NCI-H1436 (cell line): ENCODE measurements at places on chromosomes 3 and 15.
A peak's percentile ranks its signal among the peaks of the same experiment; 100 is the strongest.

GRCh38 chr15:67143646-67144045, 78.2 kb downstream of the SMAD3 start:
- no peak for DNase-seq

- DNase-seq = no peak
These were observed 266.4 kb upstream of the GOLIM4 start for GRCh38 chr3:168362156-168362555.

DNA sequence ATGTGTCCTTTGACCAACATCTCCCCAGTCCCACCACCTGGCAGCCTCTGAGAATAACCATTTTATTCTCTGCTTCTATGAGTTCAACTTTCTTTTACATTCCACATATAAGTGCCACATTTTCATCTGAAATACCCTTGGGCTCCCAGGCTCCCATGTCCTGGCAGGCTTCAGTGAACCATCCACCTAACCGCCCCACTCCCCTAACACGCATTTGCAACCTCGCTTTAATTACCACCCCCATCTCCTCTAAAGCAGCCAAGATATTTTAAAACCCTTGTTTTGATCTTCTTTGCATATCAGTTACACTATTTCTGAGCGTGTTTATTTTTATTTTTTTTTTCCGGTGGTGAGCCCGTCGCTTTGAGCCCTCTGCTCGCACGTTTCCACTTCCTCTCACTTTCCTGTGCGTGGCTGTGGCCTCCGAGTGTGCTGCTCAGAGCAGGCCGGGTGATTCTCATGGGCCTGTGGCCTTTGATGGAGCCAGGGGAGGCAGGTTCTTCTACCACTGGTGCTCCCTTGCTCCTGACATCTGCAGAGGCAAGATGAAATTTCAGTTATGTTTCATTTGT, 195.4 kb upstream of the LPP start:
- DNase-seq = no peak

DNA sequence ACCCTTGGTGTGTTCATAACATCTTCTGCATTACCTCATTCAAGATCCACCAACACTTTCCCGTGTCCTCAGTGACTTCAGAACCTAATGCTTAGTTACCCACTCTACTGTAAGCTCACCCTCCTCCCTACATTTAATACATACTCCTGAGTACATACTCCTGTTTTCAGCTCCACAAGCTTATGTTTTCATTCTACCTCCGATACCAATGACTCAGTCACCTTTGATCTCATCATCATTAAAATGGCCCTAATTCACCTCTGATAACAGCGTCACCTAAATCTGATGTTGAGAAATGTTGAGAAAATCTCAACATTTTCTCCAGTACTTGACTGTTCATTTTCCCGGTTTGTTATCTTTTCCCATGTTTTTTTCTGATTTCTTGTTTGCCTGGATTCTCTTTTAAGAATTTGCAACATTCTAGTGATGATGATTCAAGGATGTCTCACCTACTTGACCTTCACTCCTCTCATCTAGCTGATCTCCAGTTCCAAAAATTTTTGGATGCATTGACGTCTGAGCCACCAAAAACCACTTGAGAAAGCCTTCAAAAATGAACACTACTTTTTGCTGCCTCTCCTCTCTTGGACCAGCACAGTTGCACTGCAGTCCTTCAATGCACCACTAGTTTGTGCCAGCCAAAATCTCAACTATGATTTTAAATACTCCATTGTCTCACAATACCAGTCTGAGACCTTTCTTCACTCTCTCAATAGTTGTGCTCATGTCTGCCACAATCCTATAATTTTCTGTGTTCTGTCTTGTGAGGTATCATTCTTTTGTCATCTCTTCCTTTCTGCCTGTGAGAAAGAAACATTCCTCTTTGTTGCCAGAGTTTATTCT, 220.7 kb upstream of the SEMA6D start:
- DNase-seq = no peak

GRCh38 chr15:79680720-79681119, 216.1 kb downstream of the MTHFS start:
- DNase-seq = no peak

DNA sequence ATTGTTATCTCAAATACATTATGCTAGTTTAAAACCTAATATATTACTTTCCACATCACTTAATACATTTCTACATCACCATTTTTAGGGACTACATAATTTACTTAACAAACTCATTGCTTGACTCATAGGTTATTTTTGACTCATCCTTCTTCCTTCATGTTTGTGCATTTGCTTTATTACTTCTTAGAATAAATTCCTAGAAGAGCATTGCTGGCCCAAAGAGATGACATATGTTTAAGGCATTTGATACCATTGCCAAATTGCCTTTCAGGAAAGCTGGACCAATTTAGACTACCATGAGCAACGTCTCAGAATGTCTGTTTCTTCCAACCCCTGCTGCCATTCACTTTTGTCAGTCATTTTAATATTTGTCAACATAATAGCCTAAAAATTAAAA, 905.8 kb downstream of the IGSF11 start:
- no peak for DNase-seq

- DNase-seq = no peak
These were observed 2.8 kb downstream of the LRRN1 start for GRCh38 chr3:3802046-3802445.

GRCh38 chr3:133256787-133257483, 142.9 kb upstream of the BFSP2 start:
- DNase-seq = no peak

GRCh38 chr15:63466378-63467192, 37.8 kb upstream of the USP3 start:
- DNase-seq = no peak

DNA sequence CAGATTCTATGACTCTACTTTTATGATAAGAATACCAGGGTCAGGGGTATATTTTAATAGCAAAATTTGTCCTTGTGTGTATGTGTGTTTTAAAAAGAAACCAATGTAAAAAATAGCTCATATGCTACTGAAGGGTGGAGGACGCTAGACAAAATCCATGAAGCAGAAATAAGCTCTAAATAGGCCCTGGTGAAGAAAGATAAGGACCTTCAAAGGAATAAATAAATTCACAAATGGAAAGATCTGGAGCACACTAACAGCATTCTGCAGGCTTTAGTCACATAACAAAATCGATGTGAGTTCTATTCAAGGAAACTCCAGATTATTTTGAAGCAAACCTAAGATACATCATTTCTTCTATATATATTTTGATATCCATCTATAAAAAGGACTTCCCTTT, 27.2 kb upstream of the ATP11B start:
- DNase-seq = no peak

DNA sequence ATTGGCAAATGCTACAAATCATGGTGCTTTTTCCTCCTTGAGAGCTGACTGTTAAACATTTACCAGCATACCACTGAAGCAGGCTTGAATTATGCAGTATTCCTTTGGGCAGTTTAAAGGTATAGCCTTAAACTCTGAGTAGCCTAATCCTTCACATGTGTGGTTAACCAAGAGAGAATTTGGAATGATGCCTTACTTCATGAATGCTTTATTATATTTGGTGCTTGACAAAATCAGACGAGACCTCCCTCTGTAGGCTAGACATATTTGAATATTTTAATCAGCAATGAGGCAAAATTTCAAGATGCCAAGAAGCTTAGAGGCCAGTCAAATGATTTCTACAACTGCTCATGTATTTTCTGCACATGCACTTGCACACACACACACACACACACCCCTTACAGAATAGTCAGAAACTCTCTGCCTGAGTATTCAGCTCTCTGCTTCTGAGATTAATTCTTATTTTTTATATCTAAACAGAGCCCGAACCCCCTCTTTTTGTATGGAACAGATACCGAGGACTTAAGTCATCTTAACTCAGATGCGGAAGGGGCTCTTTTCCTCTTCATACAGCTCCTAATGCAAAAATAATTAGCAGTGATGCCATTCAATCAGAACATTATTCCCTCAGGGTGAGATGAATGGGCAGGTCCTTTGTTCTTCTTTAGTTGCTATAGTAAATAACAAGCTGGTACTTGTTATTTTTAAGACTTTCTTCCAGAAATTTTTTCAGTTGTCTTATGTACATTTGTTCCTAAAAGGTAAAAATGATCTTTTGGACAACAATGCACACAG, 195.5 kb upstream of the TMC3 start:
- DNase-seq = peak; percentile 6

GRCh38 chr3:124653071-124653796, 77.0 kb upstream of the UMPS start:
- DNase-seq = no peak

- DNase-seq = no peak
These were observed 692.8 kb downstream of the AGBL1 start for GRCh38 chr15:86772369-86773059.

DNA sequence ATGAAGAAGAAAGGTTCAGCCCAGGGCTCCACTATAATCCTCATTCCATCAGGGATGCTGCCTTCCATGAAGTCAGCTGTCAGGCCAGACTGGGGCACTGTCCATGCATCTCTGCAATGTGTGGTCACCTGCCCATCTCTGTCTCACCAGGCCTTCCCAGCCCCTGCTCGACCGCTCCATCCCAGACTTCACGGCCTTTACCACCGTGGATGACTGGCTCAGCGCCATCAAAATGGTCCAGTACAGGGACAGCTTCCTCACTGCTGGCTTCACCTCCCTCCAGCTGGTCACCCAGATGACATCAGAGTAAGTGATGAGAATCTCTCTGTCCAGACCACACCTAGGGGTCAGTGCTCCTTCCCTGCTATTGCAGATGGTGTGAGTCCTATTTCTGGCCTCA, 454.1 kb downstream of the EPHB1 start:
- DNase-seq = no peak

DNA sequence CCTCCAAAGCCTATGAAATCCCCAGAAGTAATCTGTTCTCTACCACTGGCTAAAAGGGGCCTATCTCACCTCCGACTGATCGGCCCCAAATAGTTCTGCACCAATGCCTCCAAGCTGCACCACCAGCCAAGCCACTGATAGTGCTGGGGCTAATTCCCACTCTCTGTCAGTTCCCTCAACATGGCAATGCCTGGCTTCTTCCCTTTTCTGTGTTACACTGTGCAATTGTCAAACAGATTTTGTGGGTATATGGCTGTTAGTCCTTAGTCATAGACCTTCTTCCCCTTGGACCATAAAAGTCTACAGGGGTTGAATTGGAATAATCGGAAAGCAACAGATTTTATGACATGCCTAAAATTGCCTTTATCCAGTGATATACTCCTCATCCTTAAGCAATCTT, 9.3 kb upstream of the UBE2E2 start:
- no peak for DNase-seq

- no peak for DNase-seq
These were observed 328.4 kb upstream of the DPH6 start for GRCh38 chr15:35874260-35874905.

DNA sequence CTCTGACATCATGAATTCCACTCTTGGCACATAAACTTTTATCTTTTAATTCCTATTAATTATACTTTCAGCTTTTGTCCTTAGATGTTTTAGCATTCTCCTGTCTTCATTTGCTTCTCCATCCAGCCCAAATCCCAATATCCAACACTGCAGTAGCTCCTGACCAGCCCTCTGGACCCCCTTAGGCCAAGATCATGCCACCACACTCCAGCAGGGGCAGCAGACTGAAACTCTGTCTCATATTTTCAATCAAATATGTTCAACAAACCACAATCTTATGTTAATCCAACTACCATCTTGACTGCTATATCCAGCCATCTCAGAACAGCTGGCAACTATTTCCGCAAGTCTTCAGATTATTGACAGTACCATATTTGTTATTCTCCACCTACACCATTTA, 315.8 kb upstream of the ROBO2 start:
- no peak for DNase-seq

- no peak for DNase-seq
These were observed 21.9 kb downstream of the KLHL6 start for GRCh38 chr3:183533412-183534132.

GRCh38 chr3:53200501-53201498, 39.8 kb downstream of the PRKCD start:
- no peak for DNase-seq

DNA sequence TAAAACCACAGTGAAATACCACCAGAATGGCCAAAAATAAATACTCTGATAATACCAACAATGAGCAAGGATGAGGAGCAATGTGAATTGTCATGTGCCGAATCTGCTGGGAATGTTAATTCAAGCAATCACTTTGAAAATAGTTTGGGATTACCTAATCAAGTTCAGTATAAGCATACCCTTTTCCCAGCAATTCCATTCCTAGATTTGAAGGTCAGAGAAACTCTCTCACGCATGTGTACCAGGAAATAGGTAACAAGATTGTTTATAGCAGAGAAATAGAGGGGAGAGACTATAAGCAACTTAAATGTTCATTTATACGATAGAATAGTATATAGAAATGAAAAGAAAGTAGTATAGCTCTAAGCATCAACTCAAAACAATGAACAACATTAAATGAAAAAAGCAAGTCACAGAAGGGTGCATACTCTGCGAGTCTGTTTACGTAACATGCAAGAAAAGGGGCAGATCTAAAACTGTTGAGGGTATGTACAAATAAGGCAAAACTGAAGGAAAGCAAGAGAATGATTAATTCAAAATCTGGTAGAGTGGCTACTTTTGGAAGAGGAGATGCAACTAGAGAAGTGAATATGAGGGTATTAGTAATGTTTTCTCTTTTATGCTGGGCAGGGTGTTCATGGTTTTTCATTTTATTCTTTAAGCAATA, 27.4 kb downstream of the TMOD3 start:
- no peak for DNase-seq
